ENCODE measurements at places on chromosomes 16 and 17.

DNA sequence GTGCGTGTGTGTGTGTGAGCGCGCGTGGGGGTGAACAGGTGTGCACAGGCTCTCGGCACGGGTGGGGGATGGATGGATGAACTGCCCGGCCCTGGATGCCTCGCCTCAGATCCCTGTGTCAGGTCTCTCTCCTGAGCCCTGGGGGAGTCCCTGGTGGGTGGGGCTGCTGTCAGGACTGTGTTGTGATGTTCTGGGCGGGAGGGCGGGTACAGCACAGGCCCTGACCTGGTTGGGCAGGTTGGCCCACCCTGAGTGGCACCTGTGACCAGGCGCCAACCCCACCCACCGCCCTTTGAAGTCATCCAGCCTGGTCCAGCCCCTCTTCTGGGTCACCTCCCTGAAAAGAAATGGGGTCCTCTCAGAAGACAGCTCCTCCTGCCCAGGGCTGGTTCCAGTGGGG lies 41.6 kb upstream of the TAC4 start:
- DNase-seq = no peak

DNA sequence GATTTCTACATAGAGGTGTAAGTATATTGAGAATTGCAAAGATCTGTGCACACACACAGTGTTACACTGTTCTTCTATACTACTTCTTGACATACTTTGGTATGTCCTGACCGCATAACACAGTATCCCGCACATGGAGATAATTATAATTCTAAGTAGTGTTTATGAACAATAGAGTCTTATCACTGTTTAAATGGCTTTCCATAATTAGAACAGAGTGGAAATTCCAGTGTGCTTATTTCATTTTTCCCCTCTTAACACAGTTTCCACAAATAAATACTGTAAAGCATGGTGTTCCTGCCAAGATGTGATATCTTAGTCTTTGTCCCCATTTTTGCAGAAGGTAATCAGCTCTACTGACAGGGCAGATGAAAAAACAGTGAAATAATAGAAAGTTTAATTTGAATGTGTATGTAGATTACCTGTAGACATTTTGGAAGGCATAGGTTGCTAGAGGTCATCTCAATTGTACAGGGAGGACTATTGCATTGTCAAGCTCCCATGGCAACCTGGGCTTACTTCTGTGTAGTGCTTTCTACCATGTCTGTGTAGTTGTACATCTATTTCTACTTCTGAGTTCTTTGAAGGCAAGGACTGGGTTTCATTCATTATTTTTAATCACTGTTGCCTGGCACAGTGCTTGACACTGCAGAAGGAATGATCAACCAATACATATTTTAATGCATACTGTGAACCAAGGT lies 10.1 kb upstream of the KRT28 start:
- peak; percentile 29 for DNase-seq

DNA sequence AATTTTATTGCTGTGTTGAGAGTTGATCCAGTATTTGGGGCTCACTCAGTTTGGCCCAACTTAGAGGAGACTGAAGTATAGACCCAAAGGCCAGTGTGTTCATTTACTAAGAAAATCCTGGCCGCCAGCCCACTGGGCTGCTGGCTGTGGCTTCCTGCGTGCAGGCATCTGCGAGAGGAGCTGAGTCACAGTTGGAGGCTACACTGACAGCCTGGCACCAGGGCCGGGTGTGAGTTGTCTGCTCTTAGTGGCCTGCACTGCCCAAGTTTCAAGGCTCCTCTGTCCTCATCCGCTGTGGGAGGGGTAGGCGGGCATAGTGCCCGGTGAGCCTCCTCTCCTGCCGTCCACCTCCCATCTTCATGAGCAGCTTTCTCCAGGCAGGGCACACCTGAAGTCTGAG lies 54.2 kb downstream of the PLD6 start:
- DNase-seq = peak; percentile 94

DNA sequence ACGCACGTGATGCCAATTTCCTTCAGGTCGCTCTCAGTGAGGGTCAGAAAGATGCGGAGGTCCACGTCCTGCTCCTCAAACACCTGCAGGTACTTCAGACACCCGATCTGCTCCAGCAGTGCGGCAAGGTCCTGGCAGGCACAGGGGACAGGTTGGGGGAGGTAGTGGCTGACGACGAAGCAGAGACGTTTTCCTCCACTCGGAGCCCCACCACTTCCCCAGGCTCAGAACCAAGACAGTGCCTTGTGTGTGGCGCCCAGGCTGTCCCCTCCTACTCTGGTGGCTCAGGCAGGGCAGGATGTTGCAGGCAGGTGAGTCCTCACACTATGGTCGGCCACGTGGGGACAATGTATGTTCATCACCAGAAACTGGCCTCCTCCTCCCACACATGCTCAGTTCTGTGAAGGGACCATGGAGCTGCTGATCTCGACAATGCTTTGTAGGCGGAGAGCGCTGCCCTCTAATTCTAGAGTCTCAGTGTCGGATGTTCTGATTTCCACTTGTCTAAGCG lies 5.7 kb downstream of the NUDT16L1 start:
- DNase-seq = no peak

DNA sequence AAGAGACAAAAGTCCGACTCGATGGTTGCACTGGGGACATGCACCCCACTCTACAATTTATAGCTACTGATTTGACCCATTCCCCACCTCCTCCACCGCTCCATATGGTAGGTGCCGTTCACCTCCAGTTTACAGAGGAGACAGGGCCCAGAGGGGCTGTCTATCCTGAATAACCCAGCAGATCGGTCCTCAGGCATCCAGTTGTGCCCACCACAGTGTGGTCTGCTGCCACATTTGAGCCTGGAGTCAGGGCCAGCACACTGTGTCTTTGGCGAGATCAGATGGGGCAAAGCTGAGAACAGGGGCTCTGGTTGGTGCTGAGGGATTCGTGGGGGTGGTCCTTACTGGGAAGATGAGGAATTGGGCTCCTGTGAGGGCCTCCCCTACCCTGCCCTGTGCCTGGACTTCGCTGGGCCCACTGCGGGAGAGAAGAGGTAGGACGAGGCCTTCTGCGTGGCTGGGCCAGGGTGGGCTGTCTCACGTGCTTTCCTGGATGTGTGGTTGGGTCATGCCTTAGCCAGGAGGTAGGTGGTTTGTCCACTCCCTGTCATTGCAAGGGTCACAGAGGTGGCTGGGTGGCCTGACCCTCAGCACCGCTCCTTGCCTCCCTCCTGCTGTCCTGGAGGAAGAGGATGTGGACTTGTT lies 2.8 kb downstream of the ADCY7 start:
- no peak for DNase-seq

DNA sequence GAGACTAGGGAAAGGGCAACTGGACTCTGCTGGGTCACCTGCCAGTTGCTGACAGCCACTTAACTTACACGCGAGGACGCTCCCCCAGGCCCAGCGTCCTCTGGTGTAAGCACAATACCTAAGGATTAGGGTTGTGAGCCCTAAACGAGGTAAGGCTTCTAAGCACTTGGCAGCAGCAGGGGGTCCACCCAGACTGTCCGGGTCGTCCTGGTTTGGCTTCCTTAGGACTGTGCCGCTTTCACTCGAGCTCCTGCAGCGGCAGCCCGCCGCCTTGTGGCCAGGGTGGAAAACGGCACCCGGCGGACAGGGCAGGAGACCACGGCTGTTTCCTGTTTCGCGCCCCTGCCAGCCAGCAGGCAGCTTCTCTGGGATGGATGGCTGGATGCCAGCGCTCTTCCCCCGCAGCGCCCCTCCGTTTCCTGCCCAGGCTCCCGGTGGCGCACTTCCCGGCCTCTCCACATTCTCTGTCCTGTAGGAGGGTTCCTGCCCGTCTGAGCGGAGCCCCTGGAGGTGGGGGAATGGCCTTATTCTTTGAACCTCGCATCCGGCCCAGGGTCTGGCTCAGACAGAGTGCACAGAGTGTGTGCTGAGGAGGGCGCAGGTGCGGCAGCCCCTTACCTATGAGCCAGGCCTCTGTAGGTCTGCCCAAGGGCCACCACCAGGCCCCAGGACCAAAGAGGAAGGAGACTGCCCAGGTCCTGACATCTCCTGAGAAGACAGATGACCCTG lies 47.0 kb upstream of the AMZ2 start:
- DNase-seq = peak; percentile 65

DNA sequence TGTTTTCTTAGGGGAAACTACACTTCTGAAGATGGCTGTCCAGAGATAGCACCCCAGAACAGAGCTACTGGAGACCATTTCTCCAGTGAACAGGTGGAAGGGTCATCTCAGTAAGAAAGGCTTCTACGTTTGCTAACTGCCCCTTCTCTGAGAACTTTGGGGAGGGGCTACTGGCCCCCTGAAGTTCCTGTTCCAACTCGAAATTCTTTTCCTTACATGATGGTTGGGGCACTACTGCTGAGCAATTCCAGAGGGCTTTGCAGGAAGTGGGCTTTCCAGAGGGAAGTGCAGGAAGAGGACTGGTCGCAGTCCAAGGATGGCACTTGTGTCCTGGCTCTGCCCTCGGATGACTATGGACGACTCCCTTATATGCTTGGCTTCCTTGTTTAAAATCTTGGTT lies 31.2 kb downstream of the TOM1L2 start:
- no peak for DNase-seq

- no peak for DNase-seq
These were observed 57.5 kb upstream of the TOB1 start for GRCh38 chr17:50923611-50924010.

- no peak for DNase-seq
These were observed 54.7 kb downstream of the HS3ST2 start for GRCh38 chr16:22868593-22869224.

DNA sequence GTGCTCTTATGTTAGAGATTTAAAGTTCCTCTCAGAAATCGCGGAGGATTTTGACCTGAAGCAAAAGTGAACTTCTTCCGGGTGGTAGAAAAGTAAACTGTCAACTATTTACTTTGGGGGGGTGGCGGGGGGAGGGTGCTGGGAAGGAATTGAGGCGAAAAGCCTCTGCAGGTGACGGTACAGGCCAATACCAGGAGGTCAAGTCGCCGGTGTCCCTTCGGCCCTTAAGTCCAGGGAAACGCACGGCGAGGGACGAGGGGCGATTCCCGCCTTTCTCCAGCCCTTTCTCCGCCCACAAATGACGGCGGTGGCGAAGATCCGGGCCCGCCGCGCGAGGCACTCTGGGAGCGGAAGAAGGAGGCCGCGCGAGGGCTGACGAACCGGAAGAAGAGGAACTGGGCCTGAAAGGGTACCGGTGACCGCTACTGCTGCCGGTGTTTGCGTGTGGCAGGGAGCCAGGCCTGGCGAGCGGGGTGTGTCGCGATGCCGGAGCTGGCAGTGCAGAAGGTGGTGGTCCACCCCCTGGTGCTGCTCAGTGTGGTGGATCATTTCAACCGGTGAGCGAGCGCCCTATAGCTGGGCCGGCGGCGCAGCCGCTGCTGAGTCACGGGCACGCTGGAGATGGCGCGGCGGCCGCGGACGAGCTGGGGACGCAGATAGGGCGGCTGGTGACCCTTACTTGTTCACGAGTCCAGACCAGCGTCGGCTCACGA lies at the start of gene PSMD7:
Gene PSMD7, plus strand, starts transcription at position 383 of the 713 bp plus-strand sequence. Its CDS starts 101 bp downstream, at position 484.
- peak; percentile 92 for DNase-seq

- no peak for DNase-seq
These were observed 27.7 kb downstream of the GINS2 start for GRCh38 chr16:85660843-85661739.

- no peak for DNase-seq
These were observed 478.3 kb upstream of the CDH5 start for GRCh38 chr16:65888201-65888600.

DNA sequence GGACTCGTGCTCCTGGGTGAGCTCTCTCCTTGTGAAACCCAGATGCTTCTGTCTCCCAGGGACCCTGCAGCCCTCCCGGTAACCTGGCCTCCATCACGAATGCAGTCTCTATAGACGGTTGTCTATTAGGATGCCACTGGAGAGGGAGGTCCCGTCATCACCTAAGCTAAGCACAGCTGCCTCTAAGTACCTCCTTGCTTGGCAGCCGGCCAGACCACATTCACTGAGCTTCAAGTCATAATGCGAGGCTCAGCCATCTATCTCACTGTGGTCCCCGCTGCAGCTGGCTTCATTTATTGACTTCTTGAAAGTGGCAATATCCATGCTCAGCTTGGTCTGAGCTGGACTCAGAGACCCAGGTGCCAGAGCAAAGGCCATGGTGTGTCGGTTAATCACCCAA lies 74.5 kb upstream of the HSBP1 start:
- DNase-seq = no peak

DNA sequence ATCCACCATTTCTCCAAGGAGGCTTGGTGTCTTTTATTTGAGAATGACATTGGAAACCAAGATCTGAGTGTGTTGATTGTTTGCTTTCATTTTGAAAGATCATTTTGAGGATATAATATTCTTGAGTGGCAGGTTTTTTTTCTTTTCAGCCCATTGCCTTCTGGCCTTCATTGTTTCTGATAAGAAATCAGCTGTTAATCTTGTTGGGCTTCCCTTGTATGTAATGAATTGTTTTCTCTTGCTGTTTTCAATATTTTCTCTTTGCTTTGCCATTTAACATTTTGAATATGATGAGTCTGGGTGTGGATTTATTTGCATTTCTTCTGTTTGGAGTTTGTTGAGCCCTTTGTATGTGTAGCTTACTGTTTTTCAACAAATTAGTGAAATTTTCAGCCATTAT lies 22.0 kb downstream of the PRSS54 start:
- DNase-seq = no peak

DNA sequence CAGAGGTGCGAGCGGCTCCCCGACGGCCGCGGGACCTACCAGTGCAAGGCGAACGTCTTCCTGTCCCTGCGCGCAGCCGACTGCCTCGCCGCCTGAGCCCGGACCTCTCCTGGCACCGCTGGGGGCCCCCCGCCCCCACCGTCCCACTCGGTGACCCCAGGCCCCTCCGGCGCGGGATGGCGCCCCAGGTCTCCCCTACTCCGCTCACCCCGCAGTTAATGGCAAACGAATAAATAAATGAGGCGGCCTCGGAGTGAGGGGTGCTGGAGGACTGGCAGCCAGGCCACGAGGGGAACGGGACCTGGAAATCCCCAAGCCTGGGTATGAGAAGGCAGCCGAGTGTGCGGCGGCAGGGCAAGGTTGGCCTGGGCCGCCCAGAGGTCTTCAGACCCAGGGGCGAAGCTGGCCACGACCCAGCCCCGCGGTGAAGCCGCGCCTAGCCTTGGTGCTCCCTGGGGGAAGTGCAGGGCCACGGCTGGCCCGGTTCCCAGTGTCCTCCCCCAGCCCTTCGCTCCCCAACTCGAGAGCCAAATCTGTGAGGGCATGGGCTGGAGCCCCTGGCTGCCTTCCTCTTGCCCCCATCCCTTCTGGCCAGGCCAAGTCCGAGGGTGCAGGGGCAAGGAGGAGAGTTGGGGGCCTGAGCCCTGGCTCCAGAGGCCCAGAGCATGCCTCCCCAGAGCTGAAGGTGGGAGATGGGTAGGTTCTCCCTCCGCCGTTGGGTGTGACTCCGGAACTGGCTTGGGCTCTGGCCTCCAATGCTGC lies 796 bp downstream of the NPB start:
- DNase-seq = no peak

- peak; percentile 61 for DNase-seq
These were observed 177.3 kb downstream of the CYB561 start for GRCh38 chr17:63268827-63269226.

DNA sequence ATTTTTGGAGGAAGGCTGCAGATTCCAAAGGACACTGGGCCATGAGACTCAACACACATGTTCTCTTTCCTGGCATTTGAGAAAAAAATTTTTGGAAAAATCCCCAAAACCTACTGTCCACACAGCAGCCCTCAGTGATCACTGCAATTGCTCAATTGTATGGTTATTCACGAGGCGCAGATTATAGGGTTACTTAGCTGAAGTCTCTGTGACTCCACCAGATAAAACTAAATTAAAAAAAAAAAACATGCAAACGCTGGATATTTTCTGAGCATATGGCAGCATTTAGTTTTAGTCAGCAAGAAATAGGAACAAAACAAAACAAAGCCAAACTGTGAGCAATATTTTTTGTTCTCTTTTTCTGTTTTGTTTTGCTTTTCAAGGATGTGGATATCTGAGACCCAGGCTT lies 83.8 kb upstream of the FAM20A start:
- DNase-seq = no peak

- no peak for DNase-seq
These were observed 15.2 kb upstream of the RPL13 start for GRCh38 chr16:89545044-89545830.

GRCh38 chr17:13575922-13576419 lies 25.8 kb downstream of the HS3ST3A1 start:
- DNase-seq = peak; percentile 86
